ENCODE measurements at places on chromosomes 6 and 20.
A peak's percentile ranks its signal among the peaks of the same experiment; 100 is the strongest.

DNA sequence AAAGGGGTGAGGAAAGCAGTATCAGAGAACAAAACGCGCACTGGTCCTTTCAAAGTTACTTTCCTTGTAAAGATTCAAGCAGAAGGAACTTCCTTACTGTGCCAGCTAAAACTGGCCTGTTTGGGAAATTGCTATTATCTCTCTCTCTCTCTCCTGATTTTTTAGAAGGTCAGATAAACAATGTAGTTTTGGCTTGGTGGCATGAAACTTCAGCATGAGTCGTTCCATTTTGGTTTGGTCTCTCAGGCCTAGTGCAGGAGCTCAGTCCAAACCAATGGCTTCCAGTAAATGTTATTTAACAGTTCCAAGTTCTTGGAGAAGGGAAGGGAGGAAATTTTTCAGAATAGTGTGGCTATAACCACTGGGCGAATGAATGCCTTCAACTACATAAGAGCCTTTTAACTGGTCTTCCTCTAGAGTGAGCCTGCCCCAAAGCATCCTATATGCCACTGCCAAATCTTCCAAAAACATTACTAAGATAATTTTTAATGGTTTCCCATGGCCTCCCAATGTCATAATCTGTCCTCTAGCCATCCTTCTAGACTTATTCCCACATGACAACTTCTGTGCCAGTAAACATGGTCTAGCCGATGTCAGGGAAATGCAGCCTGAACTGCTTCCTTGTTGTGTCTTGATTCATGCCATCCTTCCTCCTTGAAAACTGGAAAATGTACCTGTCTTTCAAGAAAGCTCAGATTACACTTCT lies 9.1 kb upstream of the SNX9 start:
- peak; percentile 98 for DNase-seq

- DNase-seq = peak; percentile 67
These were observed 48.4 kb upstream of the TOP1 start for GRCh38 chr20:40980106-40980827.

- DNase-seq = no peak
These were observed 336.2 kb downstream of the FOXA2 start for GRCh38 chr20:22248051-22248667.

GRCh38 chr6:130178692-130179091 lies 44.1 kb downstream of the SAMD3 start:
- peak; percentile 48 for DNase-seq

- no peak for DNase-seq
These were observed 24.1 kb downstream of the HLA-B start for GRCh38 chr6:31332637-31333602.

GRCh38 chr20:43408848-43409576 lies 48.7 kb upstream of the SRSF6 start:
- peak; percentile 21 for DNase-seq

DNA sequence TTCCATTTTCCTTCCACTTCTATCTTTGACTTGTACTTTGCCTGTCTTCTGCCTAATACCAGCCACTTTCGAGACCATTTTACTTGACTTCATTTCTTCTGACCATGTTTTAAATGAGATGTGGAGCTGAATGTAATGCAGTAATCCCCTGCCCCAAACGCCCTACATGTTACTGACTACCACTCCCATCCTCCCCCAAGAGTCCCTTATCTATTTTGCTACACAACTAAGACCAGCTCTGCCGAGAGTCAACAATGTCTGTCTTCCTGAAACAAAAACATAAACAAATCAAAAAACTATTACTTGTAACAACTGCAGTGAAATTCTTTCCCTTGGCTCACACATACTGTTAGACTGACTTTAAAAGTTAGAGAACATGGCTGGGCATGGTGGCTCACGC lies 27.1 kb upstream of the KIAA1586 start:
- DNase-seq = no peak

- DNase-seq = no peak
These were observed 132.7 kb upstream of the TMEM170B start for GRCh38 chr6:11404838-11405237.

- DNase-seq = no peak
These were observed 53.0 kb downstream of the GNAS-AS1 start for GRCh38 chr20:58797371-58798338.

- DNase-seq = no peak
These were observed 36.1 kb upstream of the INSM1 start for GRCh38 chr20:20331817-20332216.

DNA sequence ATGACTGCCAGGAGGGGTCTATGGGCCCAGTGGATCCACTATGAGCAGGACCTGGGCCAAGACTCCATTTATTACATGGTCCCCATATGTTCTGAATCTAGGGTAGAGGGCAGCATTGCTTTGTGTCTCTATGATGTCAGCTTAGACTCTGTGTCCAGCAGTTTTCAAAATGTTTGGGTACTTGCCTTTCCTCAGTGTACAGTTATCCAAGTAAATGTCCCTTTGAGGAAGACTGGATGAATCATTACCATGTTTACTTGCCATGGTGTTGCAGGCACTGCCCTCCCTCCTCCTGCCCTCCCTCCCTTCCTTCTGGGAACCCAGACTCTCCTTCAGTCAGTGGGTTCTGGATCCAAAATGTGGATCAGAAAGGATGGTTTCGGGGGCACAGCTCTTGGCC lies 108.6 kb downstream of the NRN1 start:
- DNase-seq = peak; percentile 43

GRCh38 chr6:40308533-40309306 lies 278.4 kb downstream of the LRFN2 start:
- peak; percentile 9 for DNase-seq

DNA sequence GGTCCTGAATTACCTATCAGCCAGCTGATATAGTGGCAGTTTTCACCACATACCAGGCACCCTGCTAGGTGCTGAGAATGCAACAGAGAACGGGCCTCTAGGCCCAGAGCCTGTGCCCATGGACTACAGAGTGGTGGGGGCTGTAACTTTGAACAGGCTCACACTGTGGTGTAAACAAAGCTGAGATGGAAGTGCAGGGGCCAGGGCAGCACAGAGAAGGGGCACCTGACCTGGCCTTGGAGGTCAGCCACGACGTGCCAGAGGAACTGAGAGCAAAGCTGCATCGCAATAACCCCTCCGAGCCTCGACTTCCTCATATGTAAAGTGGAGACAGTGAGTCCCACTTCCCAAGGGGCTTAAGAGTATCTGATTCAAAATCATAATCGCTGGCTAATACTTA lies 105.8 kb downstream of the MAFB start:
- DNase-seq = no peak

GRCh38 chr6:69289689-69290495 lies 506.9 kb downstream of the LMBRD1 start:
- no peak for DNase-seq

- no peak for DNase-seq
These were observed 470.3 kb upstream of the JARID2 start for GRCh38 chr6:14775528-14775927.

- DNase-seq = no peak
These were observed 59.1 kb upstream of the CDYL start for GRCh38 chr6:4717124-4717523.

GRCh38 chr6:161344626-161345025 lies 70.8 kb upstream of the AGPAT4 start:
- no peak for DNase-seq

GRCh38 chr6:161422710-161423680 lies 149.1 kb upstream of the AGPAT4 start:
- no peak for DNase-seq

GRCh38 chr20:18978311-18978710 lies 164.7 kb downstream of the SCP2D1 start:
- DNase-seq = no peak

- no peak for DNase-seq
These were observed 8.5 kb downstream of the HLA-DMB start for GRCh38 chr6:32932132-32932868.

DNA sequence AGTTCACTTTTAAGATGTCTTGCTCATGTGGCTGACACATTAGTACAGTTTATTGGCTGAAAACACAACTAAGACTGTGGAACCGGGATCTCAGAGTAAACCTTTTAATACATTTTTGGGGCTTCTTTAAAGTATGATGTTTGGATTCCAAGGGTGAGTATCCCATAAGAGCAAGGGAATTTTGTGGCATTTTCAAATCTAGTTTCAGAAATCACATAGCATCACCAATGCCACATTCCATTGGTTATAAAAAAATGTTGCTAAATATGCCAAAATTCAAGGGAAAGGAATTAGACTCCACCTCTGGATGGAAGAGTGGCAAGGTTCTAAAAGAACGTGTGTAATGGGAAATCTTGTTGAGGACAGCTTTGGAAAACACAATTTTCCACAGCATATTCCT lies 338.6 kb downstream of the COL12A1 start:
- DNase-seq = no peak

GRCh38 chr6:6654599-6655575 lies 66.4 kb downstream of the LY86 start:
- no peak for DNase-seq

GRCh38 chr6:119328254-119328653 lies 21.3 kb downstream of the MAN1A1 start:
- DNase-seq = no peak

DNA sequence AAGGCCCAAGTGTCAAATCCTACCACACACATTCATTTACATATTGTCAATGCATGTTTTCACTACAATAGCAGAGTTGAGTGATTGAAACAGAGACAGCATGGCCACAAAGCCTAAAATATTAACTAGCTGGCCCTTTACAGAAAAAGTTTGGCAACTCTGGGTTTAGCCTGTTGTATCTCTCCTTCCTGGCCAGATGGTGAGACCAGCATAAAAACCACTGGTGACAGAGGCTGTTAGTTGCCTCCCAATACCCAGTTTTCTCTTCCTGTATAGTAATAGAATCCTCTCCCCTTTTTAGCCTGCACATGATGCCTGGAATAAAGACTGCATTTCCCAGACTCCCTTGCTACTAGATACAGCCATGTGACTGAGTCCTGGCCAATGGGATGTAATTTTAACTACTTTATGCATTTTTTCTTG lies 100.0 kb upstream of the TAB2 start:
- no peak for DNase-seq

GRCh38 chr6:148041546-148041945 lies 301.1 kb upstream of the SASH1 start:
- DNase-seq = no peak

- no peak for DNase-seq
These were observed 814 bp upstream of the HSP90AB1 start for GRCh38 chr6:44245912-44246662.

GRCh38 chr6:149493761-149494320 lies 9.0 kb upstream of the ZC3H12D start:
- DNase-seq = no peak

DNA sequence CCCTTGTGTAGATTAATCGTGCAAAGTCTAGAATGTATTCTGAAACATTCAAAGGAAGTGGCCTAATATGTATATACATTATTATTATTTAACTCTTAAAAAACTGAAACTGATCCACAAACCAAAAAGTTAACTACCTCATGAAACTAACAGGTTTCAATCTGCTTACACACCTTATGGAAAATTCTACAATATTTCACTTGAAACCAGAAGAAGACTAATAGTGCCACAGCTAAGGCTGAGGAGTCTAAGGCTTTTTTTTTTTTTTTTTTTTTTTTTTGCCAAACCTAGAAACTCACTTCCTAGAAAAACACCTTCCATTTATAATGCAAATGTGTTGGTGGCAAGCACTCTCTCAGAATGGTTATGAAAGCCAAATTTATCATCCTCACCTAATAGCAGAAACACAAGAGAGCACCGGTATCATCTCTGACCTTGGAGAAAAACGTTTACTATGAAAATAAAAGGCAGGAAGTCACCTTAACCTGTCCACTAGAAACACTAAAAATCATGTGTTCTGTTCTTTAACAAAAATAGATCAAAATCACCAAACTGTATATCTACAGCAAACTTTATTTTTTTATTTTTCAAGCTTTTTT lies 586.1 kb downstream of the FRK start:
- no peak for DNase-seq

GRCh38 chr20:39829256-39829655 lies 859.8 kb downstream of the MAFB start:
- DNase-seq = no peak

GRCh38 chr6:79425589-79426311 lies 111.5 kb downstream of the LCA5 start:
- DNase-seq = no peak

- DNase-seq = no peak
These were observed 50.9 kb downstream of the NUDT3 start for GRCh38 chr6:34341481-34341971.

DNA sequence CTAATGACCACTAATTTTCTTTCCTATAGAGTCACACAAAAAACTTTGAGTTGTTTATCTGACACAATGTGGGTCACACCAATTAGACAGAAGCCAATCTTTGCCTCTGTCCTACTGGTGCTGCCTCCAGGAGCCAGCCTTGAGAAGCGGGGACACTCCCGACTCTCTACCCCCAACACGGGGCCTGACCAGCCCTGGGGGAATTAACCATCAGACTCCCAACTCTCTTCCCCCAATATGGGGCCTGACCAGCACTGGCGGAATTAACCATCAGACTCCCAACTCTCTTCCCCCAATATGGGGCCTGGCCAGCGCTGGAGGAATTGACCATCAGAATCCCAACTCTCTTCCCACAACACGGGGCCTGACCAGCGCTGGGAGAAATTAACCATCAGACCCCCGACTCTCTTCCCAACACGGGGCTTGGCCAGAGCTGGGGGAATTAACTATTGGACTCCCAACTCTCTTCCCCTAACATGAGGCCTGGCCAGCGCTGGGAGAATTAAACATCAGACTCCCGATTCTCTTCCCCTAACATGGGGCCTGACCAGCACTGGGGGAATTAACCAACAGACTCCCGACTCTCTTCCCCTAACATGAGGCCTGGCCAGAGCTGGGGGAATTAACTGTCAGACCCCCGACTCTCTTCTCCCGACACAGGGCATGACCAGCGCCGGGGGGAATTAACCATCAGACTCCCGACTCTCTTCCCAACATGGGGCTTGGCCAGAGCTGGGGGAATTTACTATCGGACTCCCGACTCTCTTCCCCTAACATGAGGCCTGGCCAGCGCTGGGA lies 12.5 kb downstream of the CST7 start:
- DNase-seq = no peak

DNA sequence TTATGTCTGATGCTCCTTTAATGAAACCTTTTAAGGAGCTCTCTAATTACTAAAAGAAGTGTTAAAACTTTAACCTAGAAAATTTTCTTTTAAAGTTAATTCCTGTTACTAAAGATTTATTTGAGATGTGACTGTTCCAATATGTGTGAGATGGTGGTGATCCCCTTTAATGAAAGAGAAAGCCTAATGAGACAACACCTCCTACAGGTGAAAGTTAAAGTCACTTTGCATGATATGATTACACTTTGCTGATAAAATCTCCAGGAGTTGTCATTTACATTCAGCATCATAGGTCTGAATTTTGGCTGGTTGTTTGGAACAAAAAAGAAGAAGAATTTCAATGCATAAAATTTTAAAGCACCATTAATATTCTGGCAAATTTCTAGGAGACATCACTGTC lies 307.4 kb downstream of the TRDN start:
- DNase-seq = no peak

- DNase-seq = no peak
These were observed 19.1 kb upstream of the ZSCAN23 start for GRCh38 chr6:28462401-28462800.

- no peak for DNase-seq
These were observed 83.4 kb downstream of the OPN5 start for GRCh38 chr6:47865206-47865605.

- DNase-seq = no peak
These were observed 363.5 kb downstream of the BCKDHB start for GRCh38 chr6:80469977-80470376.

GRCh38 chr20:17077030-17077429 lies 149.8 kb upstream of the PCSK2 start:
- DNase-seq = no peak

- DNase-seq = no peak
These were observed 54.1 kb upstream of the KCNG1 start for GRCh38 chr20:51076786-51077685.
